ENCODE measurements at places on chromosomes 4 and X.

GRCh38 chr4:80921441-80921840 lies 109.1 kb upstream of the BMP3 start:
- DNase-seq: no peak

DNA sequence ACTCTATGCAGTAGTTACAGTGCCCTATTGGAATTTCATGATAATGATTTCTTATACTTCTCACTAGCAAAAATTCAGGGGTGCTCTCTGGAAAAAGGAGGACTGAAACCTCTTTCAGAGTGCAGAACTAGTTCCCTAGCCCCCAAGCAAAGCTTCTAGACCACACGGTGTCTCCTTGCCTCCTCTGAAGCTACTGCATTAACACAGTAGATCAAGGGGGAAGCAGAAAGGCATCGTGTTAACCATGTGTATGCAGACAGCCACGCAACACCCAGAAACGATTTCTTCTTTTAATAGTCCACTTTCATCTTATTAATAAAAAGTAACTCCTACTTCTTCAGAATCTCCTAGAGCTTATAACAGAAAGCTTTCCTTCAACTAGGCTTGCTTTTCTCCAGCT lies 44.7 kb downstream of the MAML3 start:
- DNase-seq: no peak

- no peak for DNase-seq
Measured at GRCh38 chrX:44042116-44042515, 68.9 kb upstream of the NDP start.

GRCh38 chr4:94545296-94545695 lies 93.6 kb downstream of the PDLIM5 start:
- no peak for DNase-seq

- DNase-seq: no peak
Measured at GRCh38 chr4:6591313-6591712, 16.3 kb downstream of the MAN2B2 start.

- no peak for DNase-seq
Measured at GRCh38 chrX:101365301-101365795, 16.8 kb upstream of the TIMM8A start.

DNA sequence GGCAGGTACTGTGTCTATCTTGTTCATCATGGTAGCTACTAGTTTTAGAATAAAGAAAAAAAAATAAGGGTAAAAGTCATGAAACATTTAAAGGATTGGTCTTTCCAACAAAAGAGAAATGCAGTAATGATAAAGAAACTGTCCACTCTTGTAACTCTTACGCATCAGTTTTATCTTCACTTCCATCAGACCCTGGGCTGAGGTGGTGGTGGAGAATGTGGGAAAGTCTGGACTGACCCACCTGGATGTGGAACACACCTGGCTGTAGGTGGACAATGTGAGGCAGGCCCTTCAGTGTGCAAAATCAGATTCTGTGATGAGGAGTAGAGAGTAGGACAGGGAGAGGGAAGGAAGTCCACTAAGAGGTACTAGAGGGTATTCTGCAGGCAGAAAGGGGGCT lies 128.6 kb downstream of the RASL11B start:
- DNase-seq: no peak

DNA sequence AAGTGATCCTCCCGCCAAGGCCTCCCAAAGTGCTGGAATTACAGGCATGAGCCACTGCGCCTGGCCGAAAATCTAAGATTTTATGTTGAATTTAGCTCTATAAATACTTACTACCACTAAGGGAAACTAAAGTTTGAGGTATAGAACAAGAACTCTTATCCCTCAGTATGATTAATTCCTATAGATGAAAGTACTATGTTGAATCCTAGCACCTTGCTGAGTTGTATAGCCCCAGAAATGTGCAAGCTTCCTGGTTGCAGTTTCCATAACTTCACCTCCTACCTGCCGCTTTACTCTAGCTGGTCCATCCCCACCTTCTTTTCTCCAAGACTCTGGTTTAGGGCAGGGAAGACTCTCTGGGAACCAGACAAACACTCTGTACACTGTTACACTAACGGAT lies 11.8 kb upstream of the TSPAN5 start:
- DNase-seq: no peak

GRCh38 chr4:139461022-139461628 lies 7.2 kb downstream of the RAB33B start:
- DNase-seq: no peak

- DNase-seq: no peak
Measured at GRCh38 chr4:115865736-115866135, 752.3 kb upstream of the NDST4 start.

GRCh38 chr4:83074086-83074704 lies 39.2 kb downstream of the COPS4 start:
- DNase-seq: peak; percentile 57

- no peak for DNase-seq
Measured at GRCh38 chr4:186351668-186352194, 85.7 kb downstream of the F11 start.

- DNase-seq: no peak
Measured at GRCh38 chr4:143163614-143164013, 21.1 kb upstream of the USP38 start.

DNA sequence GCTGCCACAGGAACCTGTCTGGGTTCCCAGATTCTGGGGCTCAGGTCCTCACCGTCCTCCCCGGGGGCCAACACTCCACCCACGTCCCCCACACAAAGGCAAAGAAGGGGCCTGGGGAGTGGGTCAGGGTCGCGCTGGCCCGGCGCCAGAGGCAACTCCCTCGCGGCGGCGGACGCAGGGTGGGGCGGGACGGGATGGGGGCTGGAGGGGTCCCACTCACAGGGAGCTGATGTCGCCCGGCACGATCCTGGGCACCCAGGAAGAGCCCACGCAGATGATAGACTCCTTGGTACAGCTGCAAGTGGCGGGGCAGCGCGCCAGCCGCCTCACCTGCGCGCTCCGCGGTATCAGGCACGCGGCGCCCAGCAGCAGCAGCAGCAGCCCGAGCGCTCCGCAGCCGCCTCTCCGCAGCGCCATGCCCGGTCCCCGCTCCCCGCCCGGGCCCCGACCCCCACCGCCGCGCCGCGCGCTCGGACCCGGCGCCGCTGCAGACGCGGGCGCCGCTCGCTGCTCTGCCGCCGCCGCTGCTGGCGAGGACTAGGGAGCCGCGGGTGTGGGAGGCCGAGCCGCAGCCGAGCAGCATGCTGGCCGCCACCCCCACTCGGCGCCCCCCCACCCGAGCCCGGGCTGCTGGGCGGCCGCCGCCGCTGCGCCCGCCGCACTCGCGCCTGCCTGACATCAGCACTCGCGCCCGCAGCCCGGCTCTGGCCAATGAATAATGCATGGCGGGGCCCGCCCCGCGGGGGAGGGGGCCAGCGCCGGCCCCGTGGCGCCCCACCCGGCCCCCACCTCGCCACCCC lies at the start of gene LGI2:
Gene LGI2, minus strand, starts transcription at position 670 of the 800 bp plus-strand sequence. Its CDS starts 253 bp downstream, at position 417.
- DNase-seq: no peak

GRCh38 chrX:50430917-50431575 lies 39.6 kb downstream of the DGKK start:
- DNase-seq: no peak

GRCh38 chr4:14269824-14270223 lies 642.3 kb upstream of the BOD1L1 start:
- no peak for DNase-seq

GRCh38 chrX:154698630-154699248 lies 45.4 kb upstream of the CTAG2 start:
- no peak for DNase-seq

- DNase-seq: no peak
Measured at GRCh38 chrX:100745806-100746537, 14.1 kb upstream of the SYTL4 start.

DNA sequence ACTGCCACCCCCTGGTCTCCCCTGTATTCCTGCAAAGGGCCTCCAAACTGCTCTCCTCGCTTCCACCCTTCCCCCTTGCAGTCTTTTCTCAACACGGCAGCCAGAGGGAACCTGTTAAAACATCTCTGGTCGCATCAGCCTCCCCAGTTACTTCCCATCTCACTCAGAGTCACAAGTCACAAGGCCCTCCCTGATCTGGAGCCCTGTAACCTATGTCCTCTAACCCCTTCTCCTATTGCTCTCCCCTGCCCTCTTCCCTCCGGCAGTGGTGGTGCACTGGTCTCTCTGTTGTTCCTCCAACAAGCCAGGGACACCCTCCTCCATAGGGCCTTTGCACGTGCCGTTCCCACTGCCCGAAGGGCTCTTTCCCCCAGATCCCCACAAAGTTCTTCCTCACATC lies 73.2 kb downstream of the SH3KBP1 start:
- no peak for DNase-seq

- no peak for DNase-seq
Measured at GRCh38 chr4:143186649-143187048, 1.9 kb downstream of the USP38 start.

- DNase-seq: no peak
Measured at GRCh38 chr4:128917781-128918180, 108.3 kb downstream of the JADE1 start.
